Esophagus squamous epithelium (tissue), 5 donors: ENCODE measurements at places on chromosomes 3 and 15.

- DNase-seq, result peak; percentile 5
Observed at GRCh38 chr3:9422712-9423424, 25.5 kb downstream of the SETD5 start.

DNA sequence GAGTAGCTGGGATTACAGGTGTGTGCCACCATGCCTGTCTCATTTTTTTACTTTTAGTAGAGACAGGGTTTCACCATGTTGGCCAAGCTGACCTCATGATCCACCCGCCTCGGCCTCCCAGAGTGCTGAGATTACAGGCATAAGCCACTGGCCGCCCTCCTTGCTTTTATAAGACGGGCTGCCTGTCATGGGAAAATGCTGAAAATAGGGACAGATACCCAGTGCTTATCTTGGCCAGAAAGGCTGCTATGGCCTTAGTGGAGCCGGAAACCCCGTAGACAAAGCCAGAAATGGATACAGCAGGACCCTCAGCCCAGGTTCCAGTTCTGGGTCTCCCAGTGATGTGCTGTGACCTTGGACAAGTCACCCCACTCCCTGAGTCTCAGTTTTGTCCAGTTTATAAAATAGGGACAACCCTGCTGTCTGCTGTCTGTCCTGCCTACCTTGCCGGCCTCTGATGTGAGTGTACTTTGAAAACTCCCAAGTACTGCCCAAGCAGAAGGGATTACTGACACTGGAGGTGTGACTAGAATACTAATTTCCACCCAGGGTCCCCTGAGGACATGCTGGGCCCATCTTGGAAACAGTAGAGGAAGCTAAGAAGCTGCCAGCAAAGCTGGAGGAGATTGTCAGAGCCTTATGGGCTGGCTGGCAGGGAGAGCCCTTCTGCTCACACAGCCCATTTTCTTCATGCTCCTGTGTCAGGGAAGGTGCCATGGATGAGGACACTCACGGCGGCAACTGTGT lies 59.6 kb downstream of the BDH1 start:
- DNase-seq, result no peak

- no peak for DNase-seq
Observed at GRCh38 chr3:66128623-66129022, 89.9 kb upstream of the MAGI1 start.

GRCh38 chr3:171908731-171909130 lies 65.6 kb downstream of the TMEM212 start:
- no peak for DNase-seq

DNA sequence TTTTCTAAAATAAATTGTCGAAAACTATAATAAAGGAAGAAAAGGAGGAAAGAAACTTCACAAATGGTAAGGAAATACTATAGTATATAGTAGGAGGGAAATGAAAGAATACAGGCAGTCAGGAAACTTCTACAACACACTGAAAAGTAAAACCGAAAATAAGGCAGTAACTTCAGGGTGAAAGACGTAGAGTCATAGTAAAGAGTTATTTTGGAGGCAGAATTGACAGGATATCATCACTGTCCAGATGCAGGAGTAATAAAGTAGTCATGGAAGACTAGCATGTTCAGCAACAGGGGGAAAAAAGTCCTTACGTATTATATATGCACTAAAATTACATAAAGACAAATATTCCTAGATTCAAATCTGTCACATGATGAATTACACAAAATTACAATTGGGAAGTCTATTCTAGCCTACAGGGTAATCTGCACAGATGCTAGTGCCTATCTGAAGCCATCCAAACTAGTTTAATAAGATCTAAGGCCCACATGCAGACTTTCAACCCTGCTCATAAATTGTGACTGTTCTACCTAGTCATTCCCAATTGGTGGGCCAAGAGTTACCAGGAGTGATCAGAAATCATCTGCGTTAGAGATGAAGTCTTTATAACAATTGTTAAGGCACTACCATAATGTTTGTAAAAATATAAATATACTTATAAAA lies 14.0 kb downstream of the VPS13C start:
- DNase-seq, result no peak

DNA sequence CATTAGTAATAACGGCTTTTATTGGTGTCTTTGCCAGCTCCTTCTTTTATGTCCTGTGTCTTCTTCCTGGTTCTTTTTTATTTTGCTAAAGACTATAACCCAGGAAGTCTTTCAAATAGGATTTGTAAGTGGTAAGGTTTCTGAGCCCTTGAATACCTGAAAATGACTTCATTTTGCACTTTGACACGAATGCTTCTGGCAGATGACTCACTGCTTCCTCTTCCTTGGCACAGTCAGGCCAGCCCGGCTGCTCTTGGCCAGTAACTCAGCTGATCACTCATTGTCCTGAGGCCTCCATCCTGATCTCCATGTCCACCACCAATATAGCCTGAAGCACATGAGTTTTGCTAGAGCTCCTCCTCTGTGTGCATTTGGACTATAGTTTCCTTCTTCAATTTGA lies 48.7 kb upstream of the NR2E3 start:
- no peak for DNase-seq

GRCh38 chr3:14440168-14440518 lies 37.7 kb downstream of the SLC6A6 start:
- no peak for DNase-seq

DNA sequence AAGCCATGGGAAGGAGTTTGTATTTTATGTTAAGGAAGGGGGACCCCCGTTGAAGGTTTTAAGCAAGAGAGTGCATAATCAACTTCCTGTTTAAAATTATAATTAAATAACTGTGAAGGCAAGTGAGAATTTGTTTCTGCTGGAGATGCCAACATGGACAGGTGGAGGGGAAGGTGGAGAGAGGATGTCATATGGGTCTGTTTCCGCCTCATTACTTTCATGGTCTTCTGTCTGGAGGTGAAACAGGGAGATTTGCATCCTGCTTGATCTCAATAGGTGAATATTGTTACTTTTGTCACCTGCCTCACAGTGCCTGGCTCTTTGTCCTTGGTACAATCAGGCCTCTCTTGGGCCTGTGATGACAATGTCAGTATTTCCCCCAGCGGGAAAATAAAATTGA lies 300.6 kb upstream of the LMCD1 start:
- DNase-seq, result no peak

GRCh38 chr3:105368566-105369499 lies 2.1 kb downstream of the ALCAM start:
- peak; percentile 14 for DNase-seq

- no peak for DNase-seq
Observed at GRCh38 chr3:123447416-123447748, 1.5 kb downstream of the ADCY5 start.

DNA sequence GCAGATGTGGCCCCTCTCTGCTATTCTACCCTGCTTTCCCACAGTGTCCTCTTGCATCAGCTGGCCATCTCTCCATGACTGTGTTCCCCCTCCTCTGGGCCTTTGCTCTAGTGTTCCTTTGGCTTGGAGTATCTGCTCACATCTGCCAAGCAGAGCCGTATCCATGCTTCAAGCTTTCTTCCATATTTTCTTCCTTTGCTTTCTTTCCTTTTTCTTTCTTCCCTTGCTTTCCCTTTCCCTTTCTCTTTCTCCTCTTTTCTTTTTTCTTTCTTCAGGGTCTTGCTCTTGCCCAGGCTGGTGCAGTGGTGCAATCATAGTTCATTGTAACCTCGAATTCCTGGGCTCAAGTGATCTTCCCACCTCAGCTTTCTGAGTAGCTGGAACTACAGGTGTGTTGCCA lies 12.6 kb downstream of the KLHL18 start:
- no peak for DNase-seq

- no peak for DNase-seq
Observed at GRCh38 chr15:95973566-95974256, 356.8 kb upstream of the NR2F2 start.

- DNase-seq, result no peak
Observed at GRCh38 chr3:47407237-47407636, 26.4 kb downstream of the PTPN23 start.

DNA sequence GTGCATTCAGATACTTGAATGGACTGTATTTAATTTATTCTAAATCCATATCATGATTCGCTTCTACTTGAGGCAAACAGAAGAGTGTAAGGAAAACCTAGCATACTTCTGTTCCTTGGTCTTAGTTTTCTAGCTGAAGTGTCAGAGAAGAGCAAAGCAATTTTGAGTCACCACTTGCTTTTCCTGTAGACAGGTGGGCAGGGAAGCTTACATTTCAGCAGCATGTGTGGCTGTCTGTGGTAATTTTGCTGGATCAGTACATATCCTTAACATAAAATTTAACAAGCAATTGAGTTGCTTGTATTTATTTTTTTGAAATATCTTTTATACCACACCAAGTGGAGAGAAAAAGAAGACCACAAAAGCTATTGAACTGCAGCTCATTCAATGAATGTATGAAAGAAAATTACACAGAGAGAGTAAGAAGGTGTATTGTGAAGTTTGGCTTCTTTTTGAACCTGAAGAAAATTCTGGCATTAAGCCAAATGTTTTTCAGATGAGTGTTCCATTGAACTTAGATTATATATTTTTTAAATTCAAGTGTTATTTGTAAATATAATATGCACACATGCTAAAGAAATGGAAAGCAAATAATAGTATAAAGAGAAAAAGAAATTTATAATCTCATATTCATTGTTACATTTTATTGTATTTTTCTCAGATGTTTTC lies 747.6 kb downstream of the NAALADL2 start:
- no peak for DNase-seq

- DNase-seq, result no peak
Observed at GRCh38 chr3:32366638-32367397, 24.8 kb upstream of the CMTM7 start.

DNA sequence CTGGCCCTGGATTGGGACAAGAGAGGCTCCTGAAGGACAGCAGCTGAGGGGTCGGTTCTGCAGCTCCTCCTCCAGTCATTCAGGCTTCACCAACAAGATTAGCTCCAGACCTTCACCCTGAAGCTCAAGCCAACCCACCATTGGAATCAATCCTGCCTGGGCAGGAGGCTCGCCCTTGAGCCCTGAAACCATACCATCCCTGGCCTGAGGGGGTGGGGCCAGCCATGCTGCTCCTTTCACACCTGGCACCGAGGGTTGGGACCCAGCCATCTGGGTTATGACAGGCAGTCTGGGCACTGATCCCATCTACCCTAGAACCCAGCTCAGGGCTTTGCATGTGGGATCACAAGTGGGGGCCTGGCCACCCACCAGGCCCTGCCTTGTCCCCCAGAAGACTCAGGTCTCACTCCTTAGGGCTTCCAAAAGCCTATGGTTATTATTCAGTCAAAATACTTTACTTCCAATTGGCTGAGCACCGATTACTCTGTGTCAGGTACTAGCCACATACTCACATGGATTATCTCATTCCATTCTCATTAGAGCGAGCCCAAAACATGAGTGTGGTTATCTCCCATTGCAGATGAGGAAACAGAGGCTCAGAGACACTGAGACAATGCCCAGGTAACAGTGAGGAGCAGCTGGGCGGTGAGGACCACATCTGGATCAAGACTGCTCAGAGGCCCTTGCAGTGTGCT lies 3.1 kb downstream of the ABHD14B start:
- DNase-seq, result no peak

DNA sequence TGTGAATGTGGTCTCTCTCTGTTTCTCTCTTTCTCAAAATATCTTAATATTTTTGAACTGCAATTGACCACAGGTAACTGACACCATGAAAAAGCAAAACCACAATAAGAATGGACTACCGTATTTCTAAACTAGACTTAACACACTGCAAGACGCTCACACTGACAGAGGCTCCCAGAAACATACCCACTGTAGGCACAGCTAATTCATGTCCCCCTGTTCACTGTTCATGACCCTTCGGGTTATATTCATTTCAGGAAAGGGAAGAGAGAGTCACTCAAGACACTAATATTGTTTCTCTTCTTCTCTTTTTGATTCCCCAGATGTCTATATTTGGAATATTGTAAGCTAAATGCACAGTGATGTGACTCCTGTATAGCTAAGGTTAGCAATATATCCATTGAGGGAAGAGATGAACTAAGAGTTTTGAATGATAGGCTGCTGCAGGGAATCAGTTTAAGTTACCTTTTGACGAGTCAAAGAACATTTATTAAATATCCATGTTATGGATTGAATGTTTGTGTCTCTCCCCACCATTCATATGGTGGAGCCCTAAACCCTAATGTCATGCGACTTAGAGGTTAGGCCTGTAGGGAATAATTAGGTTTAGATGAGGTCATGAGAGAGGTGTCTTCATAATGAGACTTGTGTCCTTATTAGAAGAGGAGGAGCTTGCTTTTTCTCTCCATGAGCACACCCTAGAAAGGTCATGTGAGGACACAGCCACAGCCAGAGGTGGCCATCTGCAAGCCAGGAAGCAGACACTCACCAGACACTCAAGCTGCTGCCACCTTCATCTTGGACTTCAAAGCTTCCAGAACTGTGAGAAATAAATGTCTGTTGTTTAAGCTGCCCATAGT lies 216.6 kb upstream of the GRM7 start:
- DNase-seq, result no peak

DNA sequence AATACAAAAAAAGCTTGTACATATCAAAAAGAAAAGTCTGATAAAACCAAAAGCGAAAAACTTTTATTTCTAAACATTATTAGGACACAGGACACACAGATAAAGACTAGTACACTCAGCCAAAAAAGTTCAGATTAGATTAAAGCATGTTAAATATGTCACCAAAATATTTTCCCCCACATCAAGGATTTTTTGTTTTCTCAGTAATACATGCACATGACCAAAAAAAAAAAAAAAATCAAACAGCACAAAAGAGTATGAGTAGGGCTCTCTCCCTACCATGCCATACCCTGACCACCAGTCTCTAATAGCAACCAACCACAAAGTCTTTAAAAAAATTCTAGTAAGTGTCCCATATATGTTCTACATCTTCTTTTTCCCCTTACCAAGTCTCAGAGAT lies 77.4 kb downstream of the LRRFIP2 start:
- DNase-seq, result no peak

- DNase-seq, result no peak
Observed at GRCh38 chr3:69250014-69250413, 127.6 kb upstream of the LMOD3 start.

DNA sequence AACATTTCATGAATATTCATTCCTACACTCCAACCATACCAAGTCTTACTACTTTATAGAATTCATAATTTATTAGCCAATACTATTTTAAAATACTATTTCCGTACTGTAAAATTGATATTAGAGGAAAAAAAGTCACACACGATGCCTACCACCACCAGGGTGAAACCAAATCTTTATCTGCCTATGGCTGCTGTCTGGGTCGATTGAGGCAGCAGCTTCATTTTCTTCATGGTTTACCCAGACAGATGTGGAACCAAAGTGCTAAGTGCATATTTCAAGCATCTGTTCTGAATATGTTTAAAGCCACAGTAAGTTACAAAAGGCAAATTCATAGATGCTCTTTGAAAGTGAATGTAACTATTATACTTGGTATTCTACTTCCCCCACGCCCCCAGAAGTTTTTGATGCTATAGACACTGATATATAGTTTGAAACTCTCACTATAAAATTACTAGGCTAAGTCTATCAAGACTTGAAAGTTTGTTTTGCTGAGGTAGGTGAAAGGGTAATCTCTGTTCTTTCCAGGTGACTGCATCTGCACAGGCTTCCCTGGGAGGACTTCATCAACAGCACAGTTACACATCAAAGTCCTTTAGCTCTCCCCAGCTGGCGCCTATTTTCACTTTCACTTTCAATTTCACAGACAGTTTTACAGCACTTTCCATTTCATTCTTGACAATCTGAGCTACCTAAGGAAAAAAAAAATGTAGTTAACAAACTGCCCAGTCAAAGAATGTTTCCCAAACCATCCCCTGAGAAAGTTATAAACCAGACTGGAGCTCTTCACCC lies 113.9 kb downstream of the POLQ start:
- no peak for DNase-seq
